ENCODE measurements at places on chromosomes 5 and 9. TPM values are rescaled to one million over a fixed set of nuclear protein-coding genes. Genes with fewer than 3 reads are reported as not detected.

Gene CATSPER3
- 0.33 TPM for total RNA-seq

Gene FAM240B
- not detected for total RNA-seq

Gene FAM151B
- 15.5 TPM for total RNA-seq

Gene DDX46
- 34.9 TPM for total RNA-seq

Gene PGM5
- 16.8 TPM for total RNA-seq

Gene C1QTNF3
- total RNA-seq: 49.8 TPM

Gene CCNJL
- total RNA-seq: 2.1 TPM

Gene ECM2
- 63.9 TPM for total RNA-seq

Gene LCN6
- not detected for total RNA-seq
